Panc1 (cell line): ENCODE measurements at places on chromosomes 4 and X.

GRCh38 chr4:158769175-158769921, 522 bp downstream of the FNIP2 start:
- DNase-seq = no peak

DNA sequence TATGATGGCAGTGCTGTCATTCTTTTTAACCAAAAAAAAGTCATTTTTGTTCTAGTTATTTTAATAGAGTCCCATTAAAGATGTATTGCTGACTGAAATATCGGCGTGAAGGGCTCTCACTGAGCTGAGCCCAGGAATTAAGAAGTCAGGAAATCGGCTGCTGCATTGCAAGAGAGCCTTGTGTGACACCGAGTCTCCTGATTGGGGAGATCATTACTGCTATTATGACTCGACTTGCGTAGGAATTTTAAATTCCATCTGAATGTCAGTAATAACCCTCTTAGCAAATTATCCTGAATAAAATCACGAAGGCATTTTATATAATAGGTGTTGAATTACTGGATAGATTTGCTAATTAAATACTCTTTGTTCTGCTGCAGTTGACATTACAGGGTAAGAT, 111.5 kb downstream of the POLA1 start:
- no peak for DNase-seq

DNA sequence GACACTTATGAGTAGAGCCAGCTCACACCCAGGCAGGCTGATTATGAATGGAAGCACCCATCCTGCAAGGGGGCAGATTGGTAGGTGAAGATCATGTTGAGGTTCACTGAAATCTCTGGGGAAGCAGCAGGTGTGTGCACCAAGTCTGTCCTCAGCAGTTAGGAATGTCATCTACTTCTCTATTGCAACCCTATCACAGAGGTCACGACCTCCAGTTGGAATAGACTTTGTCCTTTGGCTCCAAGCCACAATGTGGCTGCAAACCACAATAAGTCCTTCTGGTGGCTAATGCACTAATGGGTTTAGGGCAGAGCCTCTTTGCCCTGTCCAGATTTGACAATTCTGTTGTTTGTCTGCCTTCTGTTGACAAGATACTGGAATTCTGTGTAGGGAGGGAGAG, 1056.7 kb downstream of the PCDH19 start:
- DNase-seq = no peak

DNA sequence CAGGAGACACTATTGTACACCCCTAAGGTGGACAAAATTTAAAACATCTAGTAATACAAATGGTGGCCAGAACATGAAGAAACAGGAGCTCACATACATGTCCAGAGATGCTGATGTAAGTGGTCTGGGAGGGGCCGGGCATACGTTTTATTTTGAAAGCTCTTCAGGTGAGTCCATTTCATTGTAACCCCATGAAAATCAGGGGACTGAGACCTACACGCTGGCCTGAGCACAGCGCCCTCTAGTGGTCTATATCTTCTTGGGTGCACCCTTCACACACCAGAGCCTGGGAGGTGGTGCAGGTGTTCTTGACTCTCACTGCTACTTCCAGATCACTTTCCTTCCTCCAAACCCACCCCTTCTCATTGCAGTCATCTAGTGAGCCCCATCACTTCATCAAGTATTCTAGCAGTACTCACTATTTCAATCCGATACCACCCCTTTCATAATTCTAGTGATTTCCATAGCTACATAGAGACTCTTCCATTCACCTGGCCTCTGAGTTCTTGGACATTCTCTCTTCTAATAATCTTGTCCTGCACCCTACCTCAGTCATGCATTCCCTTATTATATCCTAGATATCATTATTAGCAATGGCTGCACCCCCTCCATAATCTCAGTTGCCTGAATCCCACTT, 4.3 kb upstream of the TLR6 start:
- DNase-seq = no peak

GRCh38 chrX:150854856-150855255, 43.6 kb downstream of the CD99L2 start:
- no peak for DNase-seq

DNA sequence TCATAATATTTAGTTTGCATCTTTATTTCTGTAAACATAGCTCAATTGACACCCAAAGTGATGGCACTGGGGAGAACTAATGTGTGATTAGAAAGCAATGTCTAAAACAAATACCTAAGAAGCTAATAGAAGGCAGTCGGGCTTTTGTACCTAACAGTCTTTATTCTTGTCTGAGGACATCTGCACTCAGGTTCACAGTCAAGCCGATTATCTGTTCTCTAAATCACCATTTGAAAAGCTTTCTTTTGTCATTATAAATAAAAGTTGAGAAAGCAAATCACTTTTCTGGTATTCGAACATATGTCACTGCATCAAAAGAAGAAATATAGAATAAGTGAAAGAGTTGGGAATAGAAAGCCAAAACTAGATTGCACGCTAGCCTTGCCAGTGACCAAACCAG, 2037.9 kb upstream of the TENM3 start:
- no peak for DNase-seq

DNA sequence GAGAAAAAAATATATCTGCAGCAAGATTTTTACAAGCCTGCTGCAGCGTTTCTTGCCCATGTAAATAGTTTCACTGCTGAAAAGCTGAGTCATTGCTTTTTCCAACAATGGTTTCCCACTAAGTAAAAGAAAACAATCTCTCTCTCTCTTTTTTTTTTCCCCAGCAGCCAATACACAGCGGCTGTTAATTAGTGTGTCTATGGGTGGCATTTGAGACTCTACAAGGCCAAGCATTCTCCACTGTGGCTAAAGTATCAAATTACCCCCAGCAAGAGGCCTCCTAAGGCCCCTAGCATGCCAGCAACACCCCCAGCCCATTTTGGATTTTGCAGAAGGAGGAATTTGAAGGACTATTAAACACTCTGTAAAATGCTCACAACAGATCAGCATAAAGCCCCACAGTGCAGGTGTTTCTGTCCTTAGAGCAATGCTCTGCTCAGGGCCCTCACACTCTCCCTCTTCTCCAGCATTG, 837.4 kb downstream of the TRIML1 start:
- no peak for DNase-seq

DNA sequence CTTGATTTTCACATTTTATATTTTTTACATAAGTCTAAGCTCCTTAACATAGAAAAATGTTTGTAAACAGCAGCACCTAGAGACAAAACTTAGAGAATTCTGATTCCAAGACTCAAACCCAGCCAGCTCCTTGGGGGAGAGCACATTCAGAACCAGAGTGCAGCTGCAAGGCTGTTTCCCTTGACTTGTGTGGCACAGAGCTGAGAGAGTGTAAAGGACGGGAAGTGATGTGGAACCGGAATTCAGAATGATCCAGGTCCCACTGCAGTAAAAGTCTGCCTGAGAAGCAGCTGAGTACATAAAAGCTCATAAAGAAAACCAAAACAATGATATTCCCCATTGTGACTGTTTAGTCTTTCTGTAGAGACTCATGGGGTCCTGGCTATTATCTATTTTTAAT, 713.8 kb downstream of the RAB28 start:
- no peak for DNase-seq

DNA sequence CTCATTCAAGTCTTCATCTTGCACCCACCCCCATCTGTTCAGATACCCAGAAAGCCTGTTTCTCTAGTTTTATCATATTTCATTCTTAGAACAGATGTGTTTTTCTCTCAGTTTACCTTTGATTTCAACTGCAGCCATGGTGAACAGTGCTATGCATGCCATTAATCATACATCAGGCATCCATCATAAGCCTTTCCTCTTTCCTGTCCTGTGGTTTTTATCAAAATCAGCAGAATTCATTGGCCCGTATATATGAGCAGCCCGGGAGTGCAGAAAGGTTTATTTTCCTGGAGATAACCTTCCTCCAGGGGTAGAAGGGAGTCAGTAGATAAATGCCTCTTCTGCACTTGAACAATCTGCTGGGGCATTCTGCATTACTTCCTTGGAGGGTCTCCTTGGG, 65.7 kb downstream of the IL21 start:
- no peak for DNase-seq

- DNase-seq = no peak
Observed at GRCh38 chr4:83831588-83831987, 295.7 kb downstream of the GPAT3 start.

- DNase-seq = no peak
Observed at GRCh38 chrX:153862369-153863250, 23.4 kb downstream of the L1CAM start.

DNA sequence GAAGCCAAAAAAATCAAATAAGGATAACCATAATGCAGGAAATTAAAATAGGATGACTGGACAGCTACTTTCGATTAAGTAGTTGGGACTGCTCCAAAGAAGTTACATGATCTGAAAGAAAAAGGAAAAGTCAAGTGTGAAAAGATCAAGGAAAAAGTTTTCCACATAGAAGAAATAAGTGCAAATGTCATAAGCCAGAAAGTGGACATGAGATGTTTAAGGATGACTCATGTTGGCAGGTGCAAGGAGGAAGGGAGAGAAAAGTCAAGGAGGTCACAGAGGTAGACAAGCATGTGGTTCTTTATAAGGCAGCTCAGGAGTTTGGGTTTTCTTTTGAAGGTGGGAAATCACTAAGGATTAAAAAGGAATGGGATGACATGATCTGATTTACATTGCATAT, 89.8 kb upstream of the GPRIN3 start:
- DNase-seq = no peak

DNA sequence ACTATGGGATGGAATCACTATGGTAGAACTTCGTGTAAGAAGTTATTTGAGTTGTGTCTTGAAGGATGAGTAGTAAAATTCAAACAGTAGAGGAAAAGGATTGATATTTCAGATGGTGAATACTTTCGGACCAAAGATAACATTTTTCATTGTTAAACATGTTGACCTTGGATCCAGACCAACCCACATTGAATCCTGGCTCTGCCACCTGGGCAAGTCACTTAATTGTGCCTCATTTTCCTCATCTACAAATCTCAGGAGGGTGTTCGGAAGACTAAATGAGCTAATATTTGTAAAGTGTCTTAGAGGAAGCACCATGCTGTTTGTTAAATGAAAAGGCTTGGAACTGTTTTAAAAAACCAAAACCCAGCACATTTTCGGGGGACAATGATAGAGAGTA, 1.4 kb upstream of the AIFM1 start:
- DNase-seq = no peak

DNA sequence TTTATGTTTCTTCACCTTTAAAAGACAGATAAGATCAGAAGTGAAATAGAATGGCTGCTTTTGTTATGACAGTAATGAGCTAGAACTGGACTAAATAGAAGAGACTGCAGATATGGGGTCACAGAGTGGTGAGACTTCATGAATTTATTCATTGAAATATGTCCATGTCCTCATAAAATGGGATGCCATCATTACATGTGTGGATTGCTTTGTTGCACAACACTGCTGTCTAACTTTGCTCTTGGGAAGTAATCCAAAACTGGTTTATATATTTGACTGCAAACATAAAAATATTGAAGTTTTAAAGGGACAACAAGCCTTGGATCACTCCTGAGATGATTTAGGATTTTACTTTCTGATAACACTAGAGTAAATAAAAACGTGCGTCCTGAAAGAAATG, 209.2 kb upstream of the FAT4 start:
- no peak for DNase-seq
